ENCODE measurements at places on chromosomes 3 and 15.
A peak's percentile ranks its signal among the peaks of the same experiment; 100 is the strongest.

DNA sequence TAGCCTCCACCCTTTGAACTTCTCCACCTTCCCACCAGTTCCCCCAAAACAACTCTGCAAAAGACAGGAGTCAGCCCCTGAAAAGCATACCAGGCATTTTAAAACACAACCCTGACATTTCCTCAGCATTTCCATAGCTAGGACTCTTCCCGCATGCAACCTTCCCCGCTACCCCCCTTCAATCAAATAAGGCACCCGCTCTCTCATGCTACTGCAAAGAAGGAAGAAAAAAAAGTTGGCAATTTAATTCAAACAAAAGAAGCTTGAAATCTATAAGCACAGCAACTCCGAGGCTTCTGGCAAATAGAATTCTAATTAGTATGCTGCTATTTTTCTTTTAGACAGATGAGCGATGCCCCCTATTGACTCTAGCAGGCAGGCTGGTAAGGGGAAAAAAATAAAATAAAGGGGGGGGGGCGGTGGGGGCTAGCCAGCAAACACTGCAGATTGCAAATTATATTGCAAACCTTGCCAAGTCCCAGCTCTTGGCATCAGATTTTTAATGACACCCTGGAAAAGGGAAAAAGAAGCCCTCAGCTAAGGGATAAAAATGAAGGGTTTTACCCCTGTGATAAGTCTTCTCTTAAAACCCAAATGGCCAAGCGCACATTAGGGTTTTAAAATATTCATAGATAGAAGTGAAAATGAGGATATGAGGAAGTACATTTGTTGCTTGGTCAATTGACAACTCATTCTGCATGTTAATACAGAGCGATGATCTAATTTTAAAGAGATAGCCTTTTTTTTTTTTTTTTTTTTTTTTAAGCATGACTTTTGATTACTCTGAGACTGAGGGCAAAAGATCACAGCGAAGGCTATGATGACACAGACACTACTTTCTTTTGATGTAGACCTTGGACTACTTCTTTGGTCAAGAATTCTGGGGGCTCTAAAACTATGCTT is 255.2 kb downstream of the NR2F2 start:
- no peak for DNase-seq

- no peak for DNase-seq
These were observed 711.3 kb downstream of the ROBO1 start for GRCh38 chr3:79056498-79056897.

- DNase-seq = peak; percentile 47
These were observed at the start of gene DGKG for GRCh38 chr3:186361762-186362536. Gene DGKG (minus strand): TSS chr3:186362234. CDS start chr3:186320459, 41,775 bp downstream.

GRCh38 chr15:79914728-79915127 is 17.9 kb upstream of the MTHFS start:
- no peak for DNase-seq

DNA sequence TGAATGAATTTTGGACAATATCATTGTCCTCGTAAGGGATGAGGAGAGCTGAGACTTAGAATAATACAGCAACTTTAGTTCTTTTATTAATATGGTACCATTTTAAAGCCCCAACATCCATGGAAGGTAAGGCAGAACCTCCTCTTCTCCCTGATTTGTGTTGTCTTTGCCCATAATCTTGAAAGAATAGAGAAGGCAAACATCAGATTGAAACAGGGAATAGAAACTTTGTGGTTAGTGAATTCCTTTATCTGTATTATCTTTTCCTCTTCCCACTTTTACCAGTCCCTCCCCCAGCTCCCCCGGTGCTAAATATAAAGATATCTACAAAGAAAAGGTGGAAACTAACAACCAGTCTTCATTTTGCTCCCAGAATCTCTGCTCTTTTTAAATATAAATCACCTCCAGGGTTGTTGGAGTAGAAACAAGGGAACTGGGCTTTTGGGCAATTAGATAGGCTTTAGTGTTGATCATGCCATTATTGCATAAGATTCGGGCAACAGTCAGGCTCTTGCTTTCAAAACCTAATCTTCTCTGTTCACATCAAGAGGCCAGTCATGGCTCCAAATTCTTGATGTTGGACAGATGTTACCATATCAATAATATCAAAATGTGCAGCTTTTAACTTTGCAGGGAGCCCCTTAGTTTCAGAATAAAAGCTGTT is 32.5 kb downstream of the ITPR1 start:
- no peak for DNase-seq

GRCh38 chr15:77032052-77032646 is 37.2 kb downstream of the PSTPIP1 start:
- no peak for DNase-seq

DNA sequence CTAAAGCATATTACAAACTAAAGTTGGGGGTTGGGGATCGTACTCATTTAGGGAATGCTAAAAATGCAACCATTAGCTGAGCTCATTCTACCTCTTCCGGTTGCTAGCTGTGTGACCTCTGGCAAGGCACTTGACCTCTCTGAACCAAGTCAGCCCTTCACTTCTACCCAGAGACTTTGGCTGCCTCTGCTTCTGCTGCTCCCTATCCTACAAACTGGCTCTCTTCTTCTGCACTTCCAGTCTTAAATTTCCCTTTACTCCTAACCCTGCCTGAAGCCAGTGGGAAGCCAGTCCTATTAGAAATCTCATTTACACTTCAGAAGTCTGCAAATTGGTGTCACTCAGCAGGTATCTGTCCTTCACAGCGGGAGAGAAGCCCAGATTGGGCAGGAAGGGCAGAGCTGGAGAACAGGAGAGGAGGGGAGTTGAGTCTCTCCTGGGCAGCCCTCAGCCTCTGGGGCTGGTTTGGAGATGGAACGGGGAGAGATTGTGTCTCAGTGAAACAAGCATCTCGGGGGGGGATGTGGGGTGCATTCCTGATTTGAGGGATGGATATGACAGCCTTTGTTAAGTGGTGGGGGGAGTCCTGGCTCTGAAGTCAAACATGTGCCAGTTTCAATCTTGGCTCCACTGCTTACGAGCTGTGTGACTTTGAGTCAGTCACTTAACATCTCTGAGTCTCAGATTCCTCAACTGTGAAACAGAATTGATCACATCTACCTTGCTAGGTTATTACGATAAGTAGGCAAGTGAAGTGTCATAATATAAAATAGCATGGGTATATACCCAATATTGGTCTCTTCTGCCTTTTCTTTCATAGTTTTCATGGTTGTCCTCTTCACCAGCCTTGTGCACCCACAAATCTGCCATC is 7.8 kb upstream of the AEN start:
- no peak for DNase-seq

DNA sequence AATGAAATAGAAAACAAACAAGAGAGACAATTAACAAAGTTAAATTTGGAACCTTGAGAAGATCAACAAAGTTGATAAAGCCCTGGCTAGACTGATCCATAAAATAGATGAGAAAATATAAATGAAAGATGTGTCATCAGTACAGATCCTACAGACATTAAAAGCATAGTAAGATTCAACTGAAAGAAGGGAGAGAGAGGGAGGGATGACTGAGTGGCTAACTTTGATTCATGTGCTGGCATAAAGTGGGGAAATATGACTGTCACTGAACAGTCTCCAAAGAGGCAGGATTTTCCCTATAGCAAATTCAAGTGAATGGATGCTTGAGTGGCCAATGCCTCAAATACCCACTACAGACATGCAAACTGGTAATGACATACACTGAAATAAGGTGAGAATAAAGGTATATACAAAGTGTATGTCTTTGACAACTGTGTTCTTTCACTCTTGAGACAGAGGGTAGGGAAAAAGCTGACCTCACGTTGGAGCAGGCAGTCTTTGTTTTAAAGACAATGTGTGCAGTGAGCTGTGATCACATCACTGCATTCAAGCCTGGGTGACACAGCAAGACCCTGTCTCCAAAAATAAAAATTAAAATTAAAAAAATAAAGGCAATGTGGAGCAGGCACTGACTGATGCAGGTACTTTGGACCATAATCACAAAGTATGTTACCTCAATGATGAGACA is 35.9 kb upstream of the CHD2 start:
- no peak for DNase-seq

DNA sequence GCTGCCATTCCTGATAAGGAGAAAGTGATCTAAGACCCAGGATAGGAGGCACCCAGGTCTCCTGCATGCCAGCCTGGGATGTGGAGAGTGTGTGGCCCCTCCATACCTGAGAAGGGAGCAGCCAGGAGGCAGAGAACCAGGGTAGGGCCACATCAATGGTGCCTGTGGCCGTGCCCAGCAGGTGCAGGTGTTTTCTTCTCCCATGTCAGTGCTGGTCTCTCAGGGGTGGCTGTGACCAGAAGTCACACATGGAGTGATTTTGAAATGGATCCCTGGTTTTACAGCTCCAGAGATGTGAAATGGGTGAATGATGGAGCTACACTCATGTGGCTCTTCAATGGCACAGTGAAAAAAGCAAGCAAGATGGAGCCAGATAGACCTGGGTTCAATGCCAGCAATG is 3.3 kb upstream of the ISL2 start:
- no peak for DNase-seq

- DNase-seq = no peak
These were observed 67.3 kb upstream of the RASGRF1 start for GRCh38 chr15:79157631-79158592.

All from midbrain (tissue), 1 donor.